Small intestine (tissue), 16 donors: ENCODE measurements at places on chromosomes 11 and 22.

- no peak for DNase-seq
These were observed 348.0 kb downstream of the TENM4 start for GRCh38 chr11:79092791-79093353.

GRCh38 chr11:17707830-17708229 is 11.5 kb upstream of the MYOD1 start:
- no peak for DNase-seq

GRCh38 chr11:120985718-120986569 is 38.0 kb upstream of the TBCEL start:
- peak; percentile 78 for DNase-seq

DNA sequence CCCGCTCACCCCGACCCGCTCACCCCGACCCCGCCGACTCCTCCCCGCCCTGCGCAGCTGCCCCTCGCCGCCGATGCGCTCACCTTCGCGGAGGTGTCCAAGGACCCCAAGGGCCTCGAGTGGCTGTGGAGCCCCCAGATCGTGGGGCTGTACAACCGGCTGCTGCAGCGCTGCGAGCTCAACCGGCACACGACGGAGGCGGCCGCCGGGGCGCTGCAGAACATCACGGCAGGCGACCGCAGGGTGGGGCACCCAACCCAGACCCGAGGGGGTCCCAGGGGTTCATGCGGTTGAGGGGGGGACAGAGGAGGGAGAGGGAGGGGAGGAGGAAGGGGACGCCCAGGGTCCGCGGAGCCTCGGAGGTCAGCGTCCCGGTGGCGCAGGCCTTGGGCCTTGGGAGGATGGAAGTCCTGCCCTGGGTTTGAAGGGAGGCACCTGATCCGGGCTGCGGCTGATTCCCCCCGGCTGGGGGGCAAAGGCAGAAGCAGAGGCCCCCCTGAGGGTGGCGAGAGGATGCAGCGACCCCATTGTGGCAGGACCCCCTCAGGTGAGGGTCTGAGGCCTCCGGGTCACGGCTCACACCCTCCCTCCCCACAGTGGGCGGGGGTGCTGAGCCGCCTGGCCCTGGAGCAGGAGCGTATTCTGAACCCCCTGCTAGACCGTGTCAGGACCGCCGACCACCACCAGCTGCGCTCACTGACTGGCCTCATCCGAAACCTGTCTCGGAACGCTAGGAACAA is 9.2 kb downstream of the PKP3 start:
- no peak for DNase-seq

DNA sequence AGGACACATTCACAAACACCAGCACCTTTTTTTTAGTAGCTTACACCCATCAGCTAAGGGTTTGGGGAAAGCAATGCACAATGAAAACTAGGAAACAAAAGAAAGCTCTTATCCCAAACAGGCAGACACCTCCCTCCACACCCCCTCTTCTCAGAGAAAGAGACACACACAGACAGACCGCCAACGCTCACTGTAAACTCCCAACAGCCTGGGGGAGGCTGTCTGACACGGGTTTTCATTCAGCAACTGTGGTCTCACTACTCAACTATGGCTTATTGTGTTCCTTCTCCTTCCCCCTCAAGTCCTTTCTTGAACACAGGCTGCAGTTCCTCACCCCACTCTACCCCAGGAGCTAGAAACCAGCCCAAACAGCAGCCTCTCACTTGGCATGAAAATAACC is 123.4 kb downstream of the C11orf58 start:
- no peak for DNase-seq

- no peak for DNase-seq
These were observed 133.5 kb upstream of the ZBED5 start for GRCh38 chr11:10991393-10991792.
